ENCODE measurements at places on chromosomes 4 and X. TPM values are rescaled to one million over a fixed set of nuclear protein-coding genes. Genes with fewer than 3 reads are reported as not detected.

GRCh38 chr4:145954924-145955339 is 16.3 kb upstream of the ZNF827 start:
- no peak for DNase-seq

DNA sequence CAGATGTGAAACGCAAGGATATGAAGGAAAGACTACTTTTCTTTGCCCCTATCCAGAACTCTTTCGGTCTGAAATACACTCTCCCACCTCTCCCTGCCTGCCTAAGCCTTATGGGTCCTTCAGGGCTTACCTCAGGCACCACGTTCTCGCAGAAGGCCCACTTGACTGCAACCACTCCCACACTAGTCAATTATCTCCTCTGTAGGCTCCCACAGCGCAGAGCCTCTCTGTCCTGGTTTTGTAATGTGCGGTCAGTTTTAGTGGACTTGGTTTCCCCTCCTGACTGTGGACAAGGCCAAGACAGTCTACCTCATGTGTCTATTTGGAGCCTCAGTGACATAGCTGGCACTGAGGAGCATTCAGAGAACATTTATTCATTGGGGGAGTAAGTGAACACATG is 11.1 kb downstream of the CNGA2 start:
- DNase-seq: no peak

DNA sequence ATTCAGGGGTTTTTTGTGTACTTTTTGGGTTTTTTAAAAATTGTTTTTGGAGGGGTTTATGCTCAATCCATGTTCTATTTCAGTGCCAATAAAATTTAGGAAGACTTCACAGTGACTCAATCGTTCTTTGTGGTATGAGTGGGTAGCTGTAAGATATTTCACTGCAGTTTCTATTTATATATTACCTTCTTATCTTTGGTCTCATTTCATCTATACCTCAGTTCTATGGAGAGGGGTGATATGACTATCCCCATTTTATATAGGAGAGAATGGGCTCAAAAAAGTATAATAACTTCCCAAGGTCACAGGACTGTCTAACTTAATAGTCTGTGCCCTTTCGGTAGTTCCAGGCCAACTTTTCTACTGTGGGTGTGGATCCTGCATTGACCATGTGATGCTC is 74.4 kb downstream of the MSN start:
- DNase-seq: no peak

- no peak for DNase-seq
These were observed 65.7 kb upstream of the WDR17 start for GRCh38 chr4:175999944-176000343.

DNA sequence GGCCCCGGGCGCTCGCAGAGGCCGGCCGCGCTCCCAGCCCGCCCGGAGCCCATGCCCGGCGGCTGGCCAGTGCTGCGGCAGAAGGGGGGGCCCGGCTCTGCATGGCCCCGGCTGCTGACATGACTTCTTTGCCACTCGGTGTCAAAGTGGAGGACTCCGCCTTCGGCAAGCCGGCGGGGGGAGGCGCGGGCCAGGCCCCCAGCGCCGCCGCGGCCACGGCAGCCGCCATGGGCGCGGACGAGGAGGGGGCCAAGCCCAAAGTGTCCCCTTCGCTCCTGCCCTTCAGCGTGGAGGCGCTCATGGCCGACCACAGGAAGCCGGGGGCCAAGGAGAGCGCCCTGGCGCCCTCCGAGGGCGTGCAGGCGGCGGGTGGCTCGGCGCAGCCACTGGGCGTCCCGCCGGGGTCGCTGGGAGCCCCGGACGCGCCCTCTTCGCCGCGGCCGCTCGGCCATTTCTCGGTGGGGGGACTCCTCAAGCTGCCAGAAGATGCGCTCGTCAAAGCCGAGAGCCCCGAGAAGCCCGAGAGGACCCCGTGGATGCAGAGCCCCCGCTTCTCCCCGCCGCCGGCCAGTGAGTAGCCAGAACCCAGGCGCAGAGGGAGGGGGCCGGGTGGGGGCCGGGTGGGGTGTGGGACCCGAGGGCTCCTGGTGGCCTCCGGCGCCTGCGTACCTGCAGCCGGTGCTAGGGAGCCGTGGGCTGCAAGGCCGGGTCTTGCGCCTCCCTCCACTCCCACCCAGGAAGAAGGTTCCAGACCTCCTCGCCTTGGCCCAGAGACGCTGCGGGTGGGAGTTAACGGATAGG is 534 bp downstream of the MSX1 start:
- no peak for DNase-seq

- no peak for DNase-seq
These were observed 119.7 kb downstream of the ATG4A start for GRCh38 chrX:108211301-108211700.

DNA sequence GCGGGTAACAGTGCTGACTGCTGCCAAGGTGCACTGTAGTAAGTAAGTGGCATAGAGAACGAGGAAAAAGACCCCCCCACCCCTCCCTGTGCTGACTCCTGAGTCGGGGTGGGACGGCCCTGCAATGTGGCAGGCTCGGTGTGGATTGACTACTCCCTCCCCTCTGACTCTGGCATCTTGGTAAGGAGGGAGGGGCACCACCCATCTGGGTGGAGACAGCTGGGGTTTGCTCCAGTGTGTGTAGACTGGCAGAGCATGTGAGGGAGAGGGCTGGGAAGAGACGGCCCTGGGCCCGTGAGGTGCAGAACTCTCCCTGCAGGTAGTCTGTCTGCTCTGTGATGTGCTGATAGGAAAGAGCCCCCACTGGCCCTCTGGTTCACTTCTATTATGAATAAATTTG is 31.0 kb downstream of the NSG1 start:
- DNase-seq: no peak

DNA sequence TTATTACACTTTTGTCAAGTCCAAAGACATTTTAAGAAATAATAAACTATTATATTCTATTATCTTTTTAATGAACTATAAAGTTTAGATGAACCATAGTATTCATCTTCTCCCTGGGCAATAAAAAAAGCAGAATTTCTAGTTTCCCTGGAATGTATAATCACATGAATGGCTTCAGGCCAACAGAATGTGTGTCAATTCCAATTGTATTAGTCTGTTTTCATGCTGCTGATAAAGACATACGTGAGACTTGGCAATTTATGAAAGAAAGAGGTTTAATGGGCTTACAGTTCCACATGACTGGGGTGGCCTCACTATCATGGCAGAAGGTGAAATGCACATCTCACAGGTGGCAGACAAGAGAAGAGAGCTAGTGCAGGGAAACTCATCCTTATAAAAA is 70.7 kb upstream of the ANXA10 start:
- DNase-seq: no peak

APOOL gene
- 20.8 TPM for polyA plus RNA-seq

KCND1 gene
- 4.1 TPM for polyA plus RNA-seq

MUC7 gene
- not detected for polyA plus RNA-seq

GPR173 gene
- 18.1 TPM for polyA plus RNA-seq

RRAGB gene
- 28.8 TPM for polyA plus RNA-seq
